CD8-positive, alpha-beta memory T cell (primary cell): ENCODE measurements at places on chromosomes 11 and 22.

GRCh38 chr11:9148035-9148434 is 56.6 kb upstream of the SCUBE2 start:
- H3K27ac ChIP-seq = no peak overlapping the region
- no peak overlapping the region for H3K4me3 ChIP-seq
- DNase-seq = no peak

- H3K4me3 ChIP-seq = no peak overlapping the region
- H3K4me1 ChIP-seq = no peaks in the 10 kb centered on the region
- no peak for DNase-seq
- H3K27ac ChIP-seq = no peak overlapping the region
- H3K27me3 ChIP-seq = no peaks in the 10 kb centered on the region
These were observed 52.2 kb upstream of the BLID start for GRCh38 chr11:122168218-122168617.

GRCh38 chr11:120335556-120335907 is 681 bp upstream of the ARHGEF12 start:
- peaks cover 24% of the 10 kb centered on the region for H3K27me3 ChIP-seq
- H3K36me3 ChIP-seq = no peaks in the 10 kb centered on the region
- H3K27ac ChIP-seq = peak overlapping the region; percentile 35
- peak overlapping the region; percentile 37 for H3K4me3 ChIP-seq

DNA sequence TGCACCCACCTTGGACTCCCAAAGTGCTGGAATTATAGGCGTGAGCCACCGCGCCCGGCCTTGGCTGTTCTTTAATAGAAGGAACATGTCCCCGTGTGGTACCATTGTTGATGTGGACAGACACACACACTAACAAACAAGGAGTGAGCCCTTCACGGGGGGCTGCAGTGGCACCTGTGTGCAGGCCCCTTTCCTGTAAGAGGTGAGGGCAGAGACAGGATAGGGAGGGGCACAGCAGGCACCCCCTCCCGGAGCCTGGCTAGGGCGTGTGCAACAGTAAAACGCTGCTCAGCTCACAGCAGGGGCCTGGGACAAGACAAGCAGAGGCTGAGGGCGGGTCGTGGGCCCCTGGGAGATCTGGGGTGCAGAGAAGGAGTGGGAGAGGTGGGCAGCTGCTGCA is 37.8 kb downstream of the GRIK4 start:
- DNase-seq = no peak
- no peaks in the 10 kb centered on the region for H3K36me3 ChIP-seq
- H3K27me3 ChIP-seq = no peaks in the 10 kb centered on the region
- no peak overlapping the region for H3K4me3 ChIP-seq

DNA sequence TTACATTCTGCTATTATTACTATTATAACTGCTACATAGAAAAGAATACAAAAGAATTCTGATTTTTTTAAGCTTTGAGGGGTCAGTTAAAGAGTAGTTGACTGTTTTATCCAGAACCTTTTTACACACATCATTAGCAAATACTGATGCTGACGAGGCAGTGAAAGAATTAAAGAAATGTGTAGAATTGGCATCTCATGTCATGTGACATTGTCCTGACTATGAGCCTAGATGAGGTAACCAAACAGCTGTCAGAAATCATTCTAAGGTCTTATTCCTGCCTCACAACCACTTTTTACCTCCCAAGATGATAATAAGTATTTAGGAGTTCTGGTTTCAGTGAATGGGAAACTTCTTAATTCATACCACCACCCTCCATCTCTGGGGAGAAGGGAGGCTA is 121.0 kb downstream of the SLC1A2 start:
- H3K27ac ChIP-seq = no peak overlapping the region
- no peaks in the 10 kb centered on the region for H3K27me3 ChIP-seq
- H3K36me3 ChIP-seq = no peaks in the 10 kb centered on the region
- DNase-seq = no peak

DNA sequence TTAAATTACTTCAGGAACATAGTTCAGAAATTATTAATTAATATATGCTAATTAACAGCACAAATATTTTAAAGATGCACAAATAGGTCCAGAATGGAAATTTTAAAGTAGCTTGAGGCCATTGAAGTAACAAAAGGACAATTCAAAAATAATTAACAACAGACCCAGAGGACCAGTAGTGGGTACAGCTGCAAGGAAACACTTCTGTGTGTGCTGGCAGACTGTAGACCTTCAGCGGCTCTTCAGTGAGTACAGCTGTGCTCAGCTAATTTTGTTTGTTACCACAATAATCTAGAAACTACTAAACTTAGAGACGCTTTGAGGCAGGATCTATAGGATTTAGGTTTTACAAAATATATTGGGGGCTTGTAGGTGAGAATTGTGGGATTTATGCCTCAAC is 103.8 kb downstream of the GRIA4 start:
- H3K36me3 ChIP-seq = no peaks in the 10 kb centered on the region
- H3K27me3 ChIP-seq = no peaks in the 10 kb centered on the region
- no peaks in the 10 kb centered on the region for H3K4me1 ChIP-seq
- no peak overlapping the region for H3K4me3 ChIP-seq

GRCh38 chr11:71443736-71444445 is 4.3 kb downstream of the DHCR7 start:
- no peak overlapping the region for H3K27ac ChIP-seq
- DNase-seq = no peak
- peaks cover 11% of the 10 kb centered on the region for H3K36me3 ChIP-seq
- peaks cover 7% of the 10 kb centered on the region for H3K4me1 ChIP-seq
- no peak overlapping the region for H3K4me3 ChIP-seq

- peaks cover 59% of the 10 kb centered on the region for H3K36me3 ChIP-seq
- DNase-seq = no peak
- H3K4me3 ChIP-seq = no peak overlapping the region
- no peaks in the 10 kb centered on the region for H3K27me3 ChIP-seq
- H3K4me1 ChIP-seq = peaks cover 22% of the 10 kb centered on the region
These were observed 20.9 kb downstream of the RCOR2 start for GRCh38 chr11:63896071-63896470.

GRCh38 chr22:29773233-29773632 is 6.1 kb downstream of the UQCR10 start:
- no peaks in the 10 kb centered on the region for H3K27me3 ChIP-seq
- no peak overlapping the region for H3K27ac ChIP-seq
- no peak overlapping the region for H3K4me3 ChIP-seq
- peaks cover 2% of the 10 kb centered on the region for H3K4me1 ChIP-seq

GRCh38 chr11:103413266-103413888 is 304.2 kb downstream of the DYNC2H1 start:
- H3K36me3 ChIP-seq = no peaks in the 10 kb centered on the region
- H3K4me1 ChIP-seq = no peaks in the 10 kb centered on the region
- H3K27me3 ChIP-seq = no peaks in the 10 kb centered on the region
- no peak overlapping the region for H3K4me3 ChIP-seq
- H3K27ac ChIP-seq = no peak overlapping the region

DNA sequence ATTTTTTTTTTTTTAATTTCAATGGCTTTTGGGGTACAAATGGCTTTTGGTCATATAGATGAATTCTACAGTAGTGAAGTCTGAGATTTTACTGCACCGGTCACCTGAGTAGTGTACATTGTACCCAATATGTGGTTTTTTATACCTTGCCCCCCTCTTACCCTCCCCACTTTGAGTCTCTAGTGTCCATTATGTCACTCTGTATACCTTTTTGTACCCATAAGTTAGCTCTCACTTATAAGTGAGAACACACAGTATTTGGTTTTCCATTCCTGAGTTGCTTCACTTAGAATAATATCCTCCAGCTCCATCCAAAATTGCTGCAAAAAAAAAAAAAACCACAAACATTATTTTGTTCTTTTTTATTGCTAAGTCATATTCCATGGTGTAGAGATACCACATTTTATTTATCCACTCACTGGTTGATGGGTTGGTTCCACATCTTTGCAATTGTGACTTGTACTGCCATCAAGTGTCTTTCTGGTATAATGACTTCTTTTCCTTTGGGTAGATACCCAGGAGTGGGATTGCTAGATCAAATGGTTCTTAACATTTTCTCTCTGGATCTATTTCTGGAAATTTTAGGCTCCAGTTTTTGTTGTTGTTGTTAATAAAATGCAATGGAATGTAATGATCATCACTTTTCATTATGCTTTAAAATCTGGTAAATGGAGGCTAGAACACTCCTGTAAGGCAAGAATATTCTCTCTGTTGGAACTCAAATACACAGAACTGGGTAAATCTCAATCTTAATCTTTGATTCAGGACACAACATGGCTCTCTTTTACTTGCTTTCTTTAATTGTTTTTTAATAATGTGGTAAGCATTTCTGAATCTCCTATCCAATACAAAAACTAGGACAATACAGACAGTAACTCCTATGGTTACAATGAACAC is 10.3 kb downstream of the NEAT1 start:
- H3K27me3 ChIP-seq = no peaks in the 10 kb centered on the region
- peaks cover 15% of the 10 kb centered on the region for H3K36me3 ChIP-seq
- H3K4me3 ChIP-seq = no peak overlapping the region
- peaks cover 61% of the 10 kb centered on the region for H3K4me1 ChIP-seq
- H3K27ac ChIP-seq = no peak overlapping the region

GRCh38 chr11:73293356-73293936 is 14.6 kb upstream of the ARHGEF17 start:
- H3K27me3 ChIP-seq = no peaks in the 10 kb centered on the region
- H3K27ac ChIP-seq = no peak overlapping the region
- H3K4me3 ChIP-seq = no peak overlapping the region

DNA sequence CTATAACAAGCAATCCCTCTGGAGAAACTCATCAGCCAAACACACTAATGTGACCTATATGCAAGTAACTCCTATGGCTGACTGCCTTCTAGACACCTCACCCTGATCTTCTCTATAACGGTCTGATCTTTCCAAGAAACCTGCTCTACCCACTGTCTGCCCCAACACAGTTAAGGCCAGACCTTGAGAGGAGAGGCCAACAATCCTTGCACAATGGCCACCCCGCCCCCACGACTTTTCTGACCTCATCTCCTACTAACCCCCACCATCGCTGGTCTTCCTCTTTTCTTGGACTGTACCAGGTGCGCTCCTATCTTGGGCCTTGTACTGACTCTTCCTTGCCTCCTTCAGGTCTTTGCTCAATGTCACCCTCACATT is 12.5 kb downstream of the HIRA start:
- DNase-seq = no peak
- H3K36me3 ChIP-seq = no peaks in the 10 kb centered on the region
- no peak overlapping the region for H3K4me3 ChIP-seq
- no peaks in the 10 kb centered on the region for H3K27me3 ChIP-seq
- H3K4me1 ChIP-seq = peaks cover 43% of the 10 kb centered on the region
- peak overlapping the region; percentile 66 for H3K27ac ChIP-seq

DNA sequence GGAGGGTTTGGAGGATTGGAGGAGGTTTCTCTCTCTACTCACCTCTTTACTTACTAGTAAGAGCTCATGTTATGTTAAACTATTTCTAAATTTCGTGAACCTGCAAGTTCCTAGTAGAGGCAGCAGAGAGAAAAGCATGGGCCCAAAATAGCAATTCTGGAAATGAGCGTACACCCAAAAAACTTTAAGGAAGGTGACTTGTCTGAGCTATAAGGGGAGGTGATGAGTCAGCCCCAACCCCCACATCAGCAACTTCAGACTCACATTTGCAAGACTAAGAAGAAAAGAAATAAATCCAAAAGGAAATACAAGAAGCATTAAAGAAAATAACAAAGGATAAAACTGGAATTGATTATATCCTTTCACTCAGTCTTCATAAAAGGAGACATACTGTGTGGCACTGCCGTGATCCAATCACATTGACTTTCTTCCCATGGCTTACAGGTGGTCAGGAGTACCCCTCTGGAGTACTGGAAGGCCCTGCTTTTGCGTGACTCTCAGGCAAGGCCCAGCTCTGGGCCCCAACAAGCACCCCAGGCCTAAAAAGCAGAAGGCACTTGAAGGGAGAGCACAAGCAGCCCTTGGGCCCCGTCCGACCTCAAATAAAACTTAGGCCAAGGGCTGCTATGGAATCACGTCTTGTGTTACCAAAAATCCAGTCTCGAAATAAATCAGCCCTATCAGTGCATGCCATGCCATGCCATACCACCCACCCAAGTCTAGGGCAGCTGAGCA is 14.3 kb downstream of the PACSIN2 start:
- no peak overlapping the region for H3K27ac ChIP-seq
- DNase-seq = no peak
- no peaks in the 10 kb centered on the region for H3K36me3 ChIP-seq
- no peak overlapping the region for H3K4me3 ChIP-seq
- peaks cover 20% of the 10 kb centered on the region for H3K4me1 ChIP-seq

DNA sequence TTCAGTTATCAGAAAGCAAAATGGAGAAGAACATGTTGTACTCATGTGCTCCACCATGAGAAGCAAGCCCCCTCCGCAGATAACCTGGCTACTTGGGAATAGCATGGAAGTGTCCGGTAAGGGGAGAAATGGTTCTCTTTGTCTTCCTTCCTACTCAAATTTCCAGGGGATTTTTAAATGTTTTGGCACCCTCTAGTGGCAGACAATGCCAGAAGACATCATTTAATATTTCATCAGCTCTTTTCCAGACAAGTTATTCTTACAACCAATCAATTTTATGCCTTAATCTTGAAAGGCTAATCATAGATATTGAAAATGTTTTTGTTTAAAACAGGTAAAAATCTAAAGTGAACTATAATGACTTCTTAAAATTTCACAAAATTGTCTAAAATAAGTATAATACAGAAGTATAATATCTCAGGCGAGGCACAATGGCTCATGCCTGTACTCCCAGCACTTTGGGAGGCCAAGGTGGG is 15.7 kb downstream of the CRTAM start:
- peaks cover 51% of the 10 kb centered on the region for H3K4me1 ChIP-seq
- no peaks in the 10 kb centered on the region for H3K36me3 ChIP-seq
- no peak overlapping the region for H3K4me3 ChIP-seq
- H3K27me3 ChIP-seq = no peaks in the 10 kb centered on the region

DNA sequence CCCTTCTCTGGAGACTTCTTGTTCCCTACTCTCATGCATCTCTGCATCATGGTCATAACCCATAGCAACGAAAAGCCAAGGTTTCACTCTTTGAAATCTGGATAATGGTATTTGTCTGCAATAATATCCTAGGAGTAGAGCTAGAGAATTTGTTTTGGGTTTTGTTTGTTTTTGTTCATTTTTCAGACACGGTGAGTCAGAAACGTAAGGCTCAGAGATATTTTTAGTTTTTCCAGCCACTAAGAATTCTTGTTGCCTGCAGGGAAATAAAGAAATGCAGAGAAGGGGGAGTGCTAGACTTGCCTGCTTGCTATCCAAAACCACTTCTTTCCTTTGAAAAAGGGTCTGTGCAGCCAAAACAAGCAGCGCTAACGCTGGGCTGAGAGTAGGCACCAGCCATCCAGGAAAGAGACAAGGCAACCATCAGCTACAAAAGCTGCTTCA is 26.0 kb downstream of the POU2AF3 start:
- DNase-seq = no peak
- no peaks in the 10 kb centered on the region for H3K27me3 ChIP-seq
- no peaks in the 10 kb centered on the region for H3K4me1 ChIP-seq
- H3K4me3 ChIP-seq = no peak overlapping the region
- no peak overlapping the region for H3K27ac ChIP-seq
- H3K36me3 ChIP-seq = no peaks in the 10 kb centered on the region

- H3K4me3 ChIP-seq = no peak overlapping the region
- H3K27me3 ChIP-seq = no peaks in the 10 kb centered on the region
- no peak for DNase-seq
- no peaks in the 10 kb centered on the region for H3K36me3 ChIP-seq
- no peak overlapping the region for H3K27ac ChIP-seq
These were observed 8.6 kb downstream of the CCDC34 start for GRCh38 chr11:27354359-27354965.

- H3K27me3 ChIP-seq = no peaks in the 10 kb centered on the region
- H3K4me1 ChIP-seq = no peaks in the 10 kb centered on the region
- DNase-seq = no peak
- H3K36me3 ChIP-seq = no peaks in the 10 kb centered on the region
These were observed 9.2 kb upstream of the TOP3B start for GRCh38 chr22:21991774-21992173.

- no peaks in the 10 kb centered on the region for H3K36me3 ChIP-seq
- no peak for DNase-seq
- no peak overlapping the region for H3K4me3 ChIP-seq
- peaks cover 6% of the 10 kb centered on the region for H3K4me1 ChIP-seq
These were observed 1.2 kb downstream of the ELFN2 start for GRCh38 chr22:37425800-37426705.
